ENCODE measurements at places on chromosomes 13 and 19.

- DNase-seq: no peak
Measured at GRCh38 chr13:49183672-49184325, 36.3 kb upstream of the MLNR start.

- peak; percentile 62 for DNase-seq
Measured at GRCh38 chr19:19460761-19461265, 54.5 kb downstream of the TSSK6 start.

DNA sequence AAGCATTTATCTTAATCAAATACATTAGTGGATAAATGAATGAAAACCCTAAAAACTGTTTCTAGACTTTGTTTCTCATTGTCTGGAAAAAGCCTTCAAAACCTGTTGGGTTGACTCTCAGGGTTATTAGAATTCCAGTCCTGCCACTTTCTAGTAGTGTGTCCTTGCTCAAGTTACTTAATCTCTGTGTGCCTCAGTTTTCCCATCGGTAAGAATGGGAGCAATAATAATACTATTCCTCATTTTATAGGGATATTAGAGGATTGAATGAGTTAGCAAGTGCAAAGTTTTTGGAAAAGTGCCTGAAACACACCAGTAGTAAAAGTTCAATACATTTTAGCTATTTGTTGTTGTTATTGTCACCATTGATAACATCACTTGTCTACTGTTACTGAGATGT lies 2.9 kb downstream of the URAD start:
- DNase-seq: no peak

GRCh38 chr13:74048756-74049155 lies 85.4 kb downstream of the KLF12 start:
- no peak for DNase-seq

DNA sequence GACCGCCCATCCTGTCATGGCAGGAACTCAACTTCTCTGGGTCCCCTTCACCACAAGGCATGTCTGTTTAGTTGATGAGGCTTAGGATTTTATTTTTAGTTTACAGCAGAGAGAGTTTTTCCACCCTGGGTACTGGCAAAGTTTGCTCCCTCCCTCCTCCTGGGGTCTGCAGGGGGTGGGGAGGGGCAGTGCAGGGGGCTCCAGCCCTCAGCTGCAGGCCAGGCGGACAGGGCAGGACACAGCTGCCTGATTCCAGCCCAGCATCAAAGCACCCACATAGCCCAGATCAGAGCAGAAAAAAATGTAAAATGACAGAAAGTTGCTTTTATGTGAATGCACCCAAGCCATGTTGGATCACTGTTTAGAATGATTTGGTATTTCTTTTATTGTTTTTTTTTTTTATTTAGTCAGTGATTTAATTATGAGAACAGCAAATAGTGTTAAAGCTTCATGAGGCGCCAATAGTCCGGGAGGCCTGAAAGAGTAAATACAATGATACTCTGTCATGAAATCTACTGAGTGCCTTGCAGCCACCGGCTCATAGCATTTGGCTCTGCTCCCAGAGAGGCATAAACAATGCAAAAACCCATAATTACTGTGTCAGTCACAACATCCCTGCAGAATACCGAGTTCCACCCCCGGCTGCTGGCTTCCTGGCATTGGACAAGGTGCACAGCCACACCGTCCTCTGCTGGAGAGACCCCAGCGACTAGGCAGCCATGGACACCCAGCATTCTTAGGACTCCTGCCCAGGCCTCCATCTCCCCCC lies 923.5 kb downstream of the UQCRFS1 start:
- peak; percentile 40 for DNase-seq

All from retina (tissue), 1 donor.